Kidney epithelial cell (primary cell): ENCODE measurements at places on chromosomes 2 and 18. TPM values are rescaled to one million over a fixed set of nuclear protein-coding genes. Genes with fewer than 3 reads are reported as not detected.

DNA sequence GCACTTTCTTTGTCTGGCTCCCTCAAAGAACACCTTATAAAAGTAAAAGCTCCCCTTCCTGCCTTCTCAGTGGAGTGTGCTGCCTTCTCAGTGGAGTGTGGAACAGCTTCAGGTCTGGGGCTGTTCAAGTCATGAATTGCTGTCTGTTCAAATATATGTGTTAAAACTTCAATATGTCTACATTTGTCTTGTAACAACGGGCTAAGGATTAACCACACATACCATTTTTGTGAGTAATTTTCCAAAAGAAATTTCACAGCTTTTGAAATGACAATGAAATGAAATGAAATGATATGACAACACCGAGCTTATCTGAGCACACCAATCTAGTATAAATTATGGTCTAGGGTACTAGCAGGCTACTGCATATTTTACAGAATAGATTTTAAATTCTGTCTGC lies 42.9 kb downstream of the CABYR start:
- no peak for DNase-seq

DNA sequence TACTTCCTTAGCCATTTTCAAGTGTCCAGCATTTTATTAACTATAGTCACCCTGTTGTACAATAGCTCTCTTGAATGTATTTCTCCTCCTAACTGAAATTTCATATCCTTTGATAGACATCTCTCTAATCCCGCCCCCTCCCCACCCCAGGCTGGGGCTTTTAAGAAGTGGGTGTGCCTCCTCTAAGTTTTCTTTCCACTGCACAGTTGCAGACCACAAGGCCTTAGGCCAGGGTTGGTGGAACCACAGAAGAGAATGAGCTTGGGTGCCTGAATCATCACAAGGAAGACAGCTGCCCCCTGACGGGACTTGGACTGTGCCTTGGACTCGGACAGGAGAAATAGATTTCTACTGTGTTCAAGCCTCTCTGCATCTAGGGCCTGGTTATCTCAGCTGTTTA lies 193.4 kb downstream of the HAUS1 start:
- DNase-seq: no peak

DNA sequence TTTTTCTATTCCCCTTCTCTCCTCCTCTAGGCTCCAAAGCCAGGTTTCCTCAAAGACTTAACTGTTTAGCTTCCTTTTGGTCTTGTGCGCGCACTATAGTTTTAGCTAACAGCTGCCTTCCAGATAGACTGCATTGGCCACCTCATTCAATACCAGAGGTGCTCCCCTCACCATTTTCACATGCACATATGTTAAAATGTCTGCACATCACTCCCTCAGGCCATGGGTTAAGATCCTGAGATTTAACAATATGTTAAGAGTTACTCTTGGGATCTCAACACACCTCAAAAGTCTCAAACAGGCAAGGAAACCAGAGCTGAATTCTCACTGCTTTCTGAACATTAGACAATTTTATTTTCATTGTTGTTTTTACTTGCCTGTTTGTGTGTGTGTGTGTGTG lies 80.8 kb upstream of the MAP3K20 start:
- DNase-seq: no peak

CYP26B1 gene
- total RNA-seq: 1.1 and 1.2 TPM in 2 replicates
